ENCODE measurements at places on chromosomes 16 and 17.

GRCh38 chr17:75774991-75775668, 9.5 kb upstream of the UNK start:
- peak; percentile 13 for DNase-seq

GRCh38 chr17:3982113-3982512, 17.9 kb upstream of the ATP2A3 start:
- DNase-seq = no peak

DNA sequence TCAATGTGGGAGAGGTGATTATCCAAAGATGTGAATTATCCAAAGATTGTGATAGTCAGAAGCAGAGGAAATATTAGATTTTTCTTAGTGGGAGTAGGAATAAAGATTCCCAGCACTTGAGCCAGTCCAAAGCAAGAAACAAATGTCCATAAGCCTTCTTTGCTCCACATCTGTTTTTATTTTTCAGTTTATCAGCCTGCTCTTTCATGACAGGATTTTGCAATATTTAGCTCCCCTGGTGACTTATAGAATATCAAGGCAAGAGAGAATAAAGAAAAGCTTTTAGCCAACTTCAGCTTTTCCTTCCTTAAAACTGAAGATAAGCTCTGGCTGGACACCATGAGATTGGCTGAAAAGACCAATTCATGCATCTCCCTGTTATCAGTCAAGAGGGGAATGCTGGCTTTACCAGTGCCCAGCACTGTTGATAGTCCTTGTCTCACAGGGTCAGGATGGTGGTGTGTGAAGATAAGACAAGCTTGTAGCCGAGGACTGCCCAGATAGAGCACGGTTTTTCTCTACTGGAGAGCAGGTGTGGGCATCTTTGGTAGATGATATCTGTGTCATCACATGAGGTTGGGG, 706.5 kb downstream of the KCNJ2 start:
- DNase-seq = no peak

DNA sequence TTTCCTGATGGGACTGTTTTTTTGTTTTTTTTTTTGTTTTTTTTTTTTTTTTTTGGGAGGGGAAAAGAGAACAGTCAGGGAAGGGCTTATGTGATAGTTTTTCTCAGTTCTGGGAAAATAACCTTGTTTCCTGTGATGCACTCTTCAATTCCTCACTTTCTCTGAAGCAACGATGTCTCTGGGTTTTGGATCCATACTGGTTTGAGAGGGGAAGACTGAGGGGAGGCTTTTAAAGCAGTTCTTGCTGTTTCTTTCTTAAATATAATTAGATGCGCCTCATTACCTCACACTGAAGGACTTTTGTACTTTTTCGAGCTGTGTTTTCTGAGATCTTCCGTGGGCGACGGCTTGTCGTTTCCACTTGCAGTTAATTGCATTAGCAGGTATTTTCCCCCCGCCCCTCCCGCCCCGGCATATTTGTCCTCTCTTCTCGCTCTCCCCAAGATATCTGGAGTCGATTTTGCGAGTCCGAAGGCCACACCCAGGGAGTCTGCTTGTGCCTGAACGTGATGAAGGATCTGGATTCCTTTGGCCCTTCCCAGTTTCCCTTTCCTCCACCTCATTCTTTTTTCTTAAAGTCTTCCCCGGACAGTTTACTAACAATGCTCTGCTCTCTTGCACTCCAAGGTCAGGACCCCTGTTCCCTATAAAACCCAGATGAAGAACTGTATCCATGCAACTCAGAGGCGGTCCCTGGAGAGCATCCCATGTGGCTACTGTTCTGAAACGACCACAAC, 125.2 kb upstream of the ZFHX3 start:
- no peak for DNase-seq

GRCh38 chr17:36921095-36921851, 16.0 kb upstream of the LHX1 start:
- no peak for DNase-seq

GRCh38 chr16:48382131-48382530, 3.1 kb downstream of the SIAH1 start:
- no peak for DNase-seq

DNA sequence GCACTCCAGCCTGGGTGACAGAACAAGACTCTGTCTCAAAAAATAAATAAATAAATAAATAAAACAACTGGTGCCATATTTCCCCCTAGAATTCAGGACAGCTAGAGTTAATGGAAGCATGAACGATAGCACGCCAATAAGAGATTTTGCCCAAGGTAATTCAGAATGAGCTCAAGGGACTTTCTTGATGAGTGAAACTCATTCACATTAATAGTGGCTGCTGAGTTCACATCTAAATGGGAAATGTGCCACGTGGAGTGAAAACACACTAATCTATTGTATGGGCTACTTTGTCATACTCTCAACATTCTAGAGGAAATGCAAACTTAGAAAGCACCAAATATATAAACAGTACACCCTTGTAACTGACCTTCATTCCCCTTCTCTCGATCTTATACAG, 47.4 kb upstream of the PSMD7 start:
- no peak for DNase-seq

DNA sequence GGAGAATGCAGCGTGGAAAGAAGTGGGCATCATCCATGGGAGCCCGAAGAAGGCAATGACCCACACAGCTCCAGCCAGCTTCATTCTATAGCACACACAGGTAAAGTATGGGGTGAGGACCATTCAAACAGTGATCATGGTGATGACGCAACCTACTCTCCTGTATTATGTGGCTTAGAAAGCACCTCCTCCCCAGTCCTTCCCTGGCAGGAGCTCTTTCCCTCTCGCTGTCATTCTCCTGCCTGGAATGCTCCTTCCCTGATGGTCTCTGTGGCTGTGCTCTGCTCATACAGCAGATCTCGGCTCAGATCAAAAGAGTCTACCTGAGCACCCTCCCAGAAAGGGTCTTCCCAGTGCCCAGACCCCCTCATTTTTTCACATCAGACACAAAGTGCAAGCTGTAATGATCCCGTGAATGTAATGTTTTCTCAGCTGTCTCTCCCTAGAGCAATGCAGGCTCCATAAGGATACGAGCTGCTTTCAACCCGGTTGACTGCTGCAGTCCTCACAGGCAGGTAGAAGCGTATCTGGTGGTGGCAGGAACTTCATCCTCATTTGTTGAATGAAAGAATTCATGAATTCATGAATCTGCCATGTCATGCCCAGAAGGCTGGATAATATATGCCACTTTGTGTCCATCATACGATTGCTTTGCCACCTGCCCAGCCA, 248.8 kb downstream of the HS3ST3A1 start:
- DNase-seq = no peak

DNA sequence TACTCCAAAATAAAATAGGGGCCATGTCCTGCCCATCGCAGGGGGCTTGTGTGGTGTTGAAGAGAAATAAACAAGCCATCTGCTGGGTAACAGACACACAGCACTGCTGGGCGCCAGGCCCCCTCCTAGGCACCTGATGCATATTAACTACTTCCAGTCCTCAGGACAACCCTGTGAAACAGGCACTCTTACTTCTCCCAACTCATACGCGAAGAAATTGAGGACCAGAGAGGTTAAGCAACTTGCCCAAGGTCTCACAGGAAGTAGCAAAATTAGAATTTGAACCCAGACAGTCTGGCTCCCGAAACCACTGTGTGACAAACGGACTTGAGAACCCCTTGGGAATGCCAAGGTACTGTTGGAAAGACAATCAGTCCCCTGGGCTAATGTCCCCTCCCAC, 2.8 kb downstream of the STX1B start:
- no peak for DNase-seq

DNA sequence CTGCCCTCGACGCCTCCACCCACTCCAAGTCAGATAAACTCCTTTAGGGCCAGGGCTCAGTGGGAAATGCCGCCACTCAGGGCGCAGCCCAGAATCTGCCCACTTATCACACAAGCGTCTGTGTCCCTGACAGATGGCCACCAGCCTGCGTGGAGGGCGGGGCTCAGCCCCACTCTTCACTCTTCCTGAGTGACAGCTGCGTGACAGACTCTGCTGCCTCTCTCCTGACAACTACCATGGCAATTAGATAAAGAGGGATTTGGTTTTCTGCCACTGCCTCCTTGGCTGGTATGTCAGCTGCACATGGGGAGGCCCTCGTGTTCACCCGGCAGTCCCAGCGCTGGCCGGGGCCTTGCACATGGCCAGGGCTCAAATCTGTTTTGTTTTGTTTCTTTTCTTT, 96.2 kb downstream of the RTN4RL1 start:
- DNase-seq = no peak

GRCh38 chr16:82609140-82609539, 17.6 kb upstream of the CDH13 start:
- no peak for DNase-seq

- DNase-seq = no peak
These were observed 17.9 kb upstream of the FOXF1 start for GRCh38 chr16:86492267-86492960.

DNA sequence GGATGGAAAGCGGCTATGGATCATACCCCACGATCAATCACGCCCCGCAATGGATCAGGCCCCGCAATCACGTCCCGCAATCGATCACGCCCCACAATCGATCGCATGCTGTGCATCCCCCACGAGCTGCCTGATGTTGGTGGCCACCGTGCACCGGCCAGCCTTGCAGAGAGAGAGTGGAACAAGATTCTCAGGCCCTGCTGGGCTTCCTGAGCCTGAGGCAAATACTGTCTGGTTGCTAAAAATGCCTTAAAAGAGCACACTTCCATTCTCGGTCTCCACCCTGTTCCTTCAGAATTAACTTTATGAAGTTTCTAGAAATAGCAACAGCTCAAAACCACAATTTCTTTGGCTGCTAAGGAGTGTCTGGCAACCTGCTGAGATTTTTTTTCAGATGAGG, 81.5 kb downstream of the VPS53 start:
- DNase-seq = no peak

DNA sequence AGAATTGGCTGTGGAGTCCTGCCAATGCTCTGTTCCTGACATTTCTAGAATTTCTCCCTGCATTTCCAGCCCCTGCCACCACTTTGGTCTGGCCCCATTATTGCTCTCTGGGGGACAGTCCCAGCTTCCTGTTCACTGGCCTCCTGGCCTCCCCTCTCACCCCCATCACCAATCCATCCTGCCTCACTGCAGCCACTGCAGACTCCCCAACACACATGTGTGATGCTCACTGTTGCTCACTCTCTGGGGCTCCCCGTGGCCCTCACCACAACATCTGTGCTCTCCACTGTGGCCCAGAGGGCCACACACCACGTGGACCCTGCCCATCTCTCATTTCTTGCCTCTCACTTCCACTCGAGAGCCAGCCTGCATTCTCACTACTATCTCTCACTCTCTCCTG, 64.6 kb downstream of the SREBF1 start:
- DNase-seq = no peak

DNA sequence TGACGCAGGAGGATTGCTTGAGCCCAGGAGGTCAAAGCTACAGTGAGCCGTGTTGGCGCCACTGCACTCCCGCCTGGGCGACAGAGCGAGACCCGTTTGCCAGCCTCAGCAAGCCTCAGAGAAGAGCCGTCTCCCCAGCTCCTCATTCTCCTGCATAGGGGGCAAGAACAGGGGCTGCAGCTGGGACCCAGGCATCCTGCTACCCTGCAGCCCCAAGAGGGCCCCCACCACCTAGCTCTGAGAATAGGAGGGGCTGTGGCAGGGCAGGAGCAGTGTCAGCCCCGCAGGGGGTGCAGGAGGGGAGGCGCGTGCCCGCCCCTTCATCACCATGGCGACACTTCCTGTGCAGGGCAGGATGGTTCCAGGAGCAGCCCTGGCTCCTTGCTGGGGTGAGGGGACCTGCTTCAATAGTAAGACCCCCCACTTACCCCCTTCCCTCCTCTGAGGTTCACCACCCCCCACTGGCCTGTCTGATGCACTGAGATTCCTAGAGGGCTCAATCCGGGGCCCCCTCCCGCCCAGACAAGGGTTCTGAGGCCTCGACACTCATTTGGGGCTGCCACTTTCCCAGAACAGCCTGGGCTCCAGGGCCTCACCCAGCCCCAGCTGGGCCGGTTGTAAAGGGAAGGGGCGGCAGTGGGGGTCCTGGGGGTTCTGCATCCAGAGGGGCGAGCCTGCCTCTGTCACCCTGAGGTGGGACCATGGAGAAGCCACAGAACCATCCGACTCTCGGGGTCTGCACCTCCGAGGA, 20.2 kb downstream of the VASN start:
- DNase-seq = no peak

GRCh38 chr16:88368036-88368435, 14.7 kb upstream of the ZNF469 start:
- no peak for DNase-seq

- DNase-seq = no peak
These were observed 80.2 kb downstream of the CACNG1 start for GRCh38 chr17:67124450-67125148.

DNA sequence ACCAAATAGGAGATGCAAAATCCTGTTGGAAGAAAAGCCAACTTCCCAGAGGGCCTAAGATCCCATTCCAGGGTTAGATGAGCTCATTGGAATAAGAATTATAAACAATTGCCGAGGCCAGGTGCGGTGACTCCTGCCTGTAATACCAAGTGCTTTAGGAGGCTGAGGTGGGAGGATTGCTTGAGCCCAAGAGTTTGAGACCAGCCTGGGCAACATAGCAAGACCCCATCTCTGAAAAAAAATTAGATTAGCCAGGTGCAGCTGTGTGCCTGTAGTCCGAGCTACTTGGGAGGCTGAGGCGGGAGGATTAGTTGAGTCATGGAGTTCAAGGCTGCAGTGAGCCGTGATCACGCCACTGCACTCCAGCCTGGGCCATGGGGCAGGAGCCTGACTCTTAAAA, 17.8 kb upstream of the SDR42E2 start:
- DNase-seq = no peak

GRCh38 chr17:11795906-11796305, 197.6 kb downstream of the DNAH9 start:
- no peak for DNase-seq

GRCh38 chr16:53654946-53655345, 48.7 kb downstream of the RPGRIP1L start:
- DNase-seq = no peak

- DNase-seq = no peak
These were observed 6.7 kb downstream of the PLA2G15 start for GRCh38 chr16:68251832-68252231.

- DNase-seq = no peak
These were observed 36.7 kb upstream of the ABCA5 start for GRCh38 chr17:69363488-69364210.

DNA sequence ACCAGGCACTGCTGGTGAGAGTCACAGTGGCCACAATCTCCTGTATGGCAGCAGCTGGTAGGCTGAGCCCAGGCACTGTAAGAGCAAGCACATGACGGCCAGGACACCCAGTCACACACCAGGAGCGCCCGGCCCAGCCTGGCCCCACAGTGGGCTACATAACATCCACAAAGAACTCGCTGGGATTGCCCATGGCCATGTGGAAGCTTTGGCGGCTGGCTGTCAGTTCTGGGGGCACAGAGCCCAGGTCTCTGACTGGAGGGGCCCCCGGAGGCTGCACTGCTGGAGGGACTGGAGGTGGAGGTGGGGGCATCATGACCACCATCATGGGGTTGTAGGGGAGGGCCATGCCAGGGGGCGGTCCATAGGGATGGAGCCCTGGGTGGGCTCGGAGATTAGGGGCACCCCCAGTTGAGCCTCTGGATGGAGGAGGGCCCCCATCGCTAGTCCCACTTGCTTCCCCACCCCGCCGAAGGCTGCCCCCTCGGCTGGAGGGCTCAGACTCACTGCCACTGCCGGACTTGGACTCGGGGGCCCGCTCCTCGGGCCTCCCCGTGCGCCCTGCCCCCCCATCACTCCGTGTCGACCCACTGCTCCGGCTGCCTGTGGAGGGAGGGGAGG, 6.1 kb downstream of the ACADVL start:
- DNase-seq = no peak
